Stimulated activated CD8-positive, alpha-beta memory T cell treated with anti-CD3 and anti-CD28 coated beads, Interleukin-7, amount 100 ng/mL, for 1 hour (primary cell): ENCODE measurements at places on chromosomes 6 and 20.

DNA sequence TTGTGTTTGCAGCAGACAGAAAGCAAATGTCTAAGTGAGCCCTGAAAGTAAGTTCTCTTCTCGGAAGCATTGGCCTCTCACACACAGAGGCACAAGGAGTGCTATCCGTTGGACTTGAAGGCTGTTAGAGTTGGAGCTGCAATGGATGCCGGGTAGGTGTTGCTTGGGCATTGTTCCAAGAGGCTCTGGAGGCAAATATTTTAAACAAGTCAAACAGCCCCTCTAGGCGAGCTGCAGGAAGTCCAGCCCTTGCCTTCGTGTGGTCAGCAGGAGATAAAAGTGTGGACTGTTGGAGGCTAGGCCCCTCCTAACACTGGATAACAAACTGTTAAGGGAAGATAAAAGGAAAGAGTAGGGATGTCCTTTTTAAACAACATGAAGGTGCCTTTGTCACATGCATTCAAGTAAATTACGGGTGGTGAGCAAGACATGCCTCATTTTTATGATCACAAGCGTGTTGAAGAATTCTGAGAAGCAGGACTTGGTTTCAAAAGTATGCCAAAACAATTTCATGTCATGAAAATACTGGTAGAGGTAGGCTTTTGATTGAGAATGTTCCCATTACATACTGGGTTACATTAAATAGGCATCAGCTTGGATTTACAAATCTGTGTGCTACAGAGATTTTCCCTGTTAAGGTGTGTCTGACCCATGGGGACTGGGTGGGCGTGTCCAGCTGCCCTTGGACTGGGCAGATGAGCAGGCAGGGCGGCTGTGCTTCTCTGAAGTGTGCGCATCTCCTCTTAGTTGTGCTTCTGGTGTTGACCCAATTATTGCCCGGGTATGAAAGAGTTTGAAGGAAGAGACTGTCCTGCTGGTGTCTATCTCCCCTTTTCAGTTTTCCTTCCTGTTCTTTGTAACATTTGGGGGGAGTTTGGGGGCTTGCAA is 57.5 kb downstream of the RREB1 start:
- DNase-seq: no peak

- DNase-seq: no peak
These were observed 9.5 kb upstream of the ATRN start for GRCh38 chr20:3461211-3461771.

GRCh38 chr6:39909701-39910100 is 24.6 kb downstream of the MOCS1 start:
- DNase-seq: no peak

- DNase-seq: peak; percentile 59
These were observed 5.1 kb downstream of the TP53INP2 start for GRCh38 chr20:34709044-34709830.

DNA sequence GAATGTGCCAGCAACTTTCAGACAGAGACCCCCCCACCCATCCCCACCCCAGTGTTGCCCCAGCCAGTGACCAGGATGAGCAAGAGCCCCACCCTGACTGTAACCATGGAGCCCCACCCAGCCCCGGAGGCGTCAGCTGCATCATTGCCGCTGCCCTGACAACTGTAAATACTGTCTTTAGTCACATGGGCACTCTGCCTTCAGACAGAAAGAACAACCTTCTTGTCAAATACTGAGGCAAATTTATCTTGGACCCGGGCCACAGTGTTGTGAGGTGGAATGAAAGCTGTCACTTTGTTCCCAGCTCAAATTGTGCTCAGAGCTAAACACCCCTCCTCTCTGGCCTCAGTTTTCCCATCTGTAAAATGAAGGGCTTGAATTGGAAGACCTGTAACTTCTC is 23.7 kb downstream of the MOCS3 start:
- no peak for DNase-seq

DNA sequence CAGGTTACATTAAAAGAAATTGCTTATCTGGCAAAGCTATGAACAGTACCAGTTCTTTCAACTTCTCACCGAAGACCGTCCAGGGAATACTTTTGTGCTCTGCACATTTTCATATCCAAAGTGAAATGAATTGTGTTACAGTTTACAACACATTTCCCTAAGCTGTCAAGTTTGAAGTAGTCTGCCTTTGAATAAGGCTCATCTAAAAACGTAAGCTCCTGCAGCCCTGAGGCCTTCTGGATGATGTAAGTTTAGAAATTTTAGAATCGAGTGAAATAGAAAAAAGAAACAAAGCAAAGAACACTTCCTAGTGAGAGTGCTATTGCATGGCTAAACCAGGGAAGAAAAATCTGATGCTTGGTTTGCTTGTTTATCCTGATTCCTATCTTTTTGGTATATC is 653.8 kb downstream of the MMUT start:
- no peak for DNase-seq

- DNase-seq: no peak
These were observed 257.7 kb upstream of the STXBP5 start for GRCh38 chr6:146946559-146946958.

DNA sequence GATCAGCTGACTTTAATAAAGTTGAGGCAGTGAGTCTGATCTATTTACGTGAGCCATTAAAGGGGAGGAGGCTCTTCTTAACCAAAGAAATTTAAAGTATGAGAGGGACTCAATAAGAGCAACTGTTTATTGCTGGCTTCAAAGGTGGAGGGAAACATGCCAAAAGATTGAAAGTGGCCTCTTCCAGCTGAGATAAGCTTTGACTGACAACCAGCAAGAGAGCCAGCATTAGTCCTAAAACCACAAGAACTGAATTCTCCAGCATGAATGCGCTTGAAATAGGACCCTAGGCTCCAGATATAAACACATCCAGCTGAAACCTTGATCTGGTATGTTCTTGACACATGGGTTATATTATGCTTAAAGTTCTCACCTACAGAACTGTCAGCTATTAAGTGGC is 123.1 kb upstream of the GJE1 start:
- no peak for DNase-seq

GRCh38 chr20:39541136-39541803 is 579.1 kb downstream of the DHX35 start:
- no peak for DNase-seq

DNA sequence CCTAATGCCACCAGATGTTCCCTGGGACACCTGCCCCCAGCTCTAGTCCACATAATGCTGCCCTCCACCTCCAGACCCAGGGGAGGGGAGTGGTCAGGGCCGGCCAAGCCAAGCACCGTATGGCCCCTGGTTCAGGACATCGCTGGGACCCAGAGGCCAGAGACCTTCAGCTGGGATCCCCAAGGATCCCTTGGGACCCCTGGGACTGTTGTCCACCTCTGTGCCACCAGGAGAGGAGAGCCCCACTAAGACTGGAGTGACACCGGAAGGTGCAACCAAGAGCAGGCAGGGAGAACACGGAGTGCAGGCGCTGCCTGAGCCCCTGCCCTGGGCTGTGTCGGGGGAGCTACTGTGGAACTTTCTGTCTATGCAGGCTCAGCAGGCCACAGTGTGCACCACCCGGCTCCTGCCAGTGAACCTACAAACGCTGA is 43.6 kb downstream of the CTCFL start:
- DNase-seq: no peak

DNA sequence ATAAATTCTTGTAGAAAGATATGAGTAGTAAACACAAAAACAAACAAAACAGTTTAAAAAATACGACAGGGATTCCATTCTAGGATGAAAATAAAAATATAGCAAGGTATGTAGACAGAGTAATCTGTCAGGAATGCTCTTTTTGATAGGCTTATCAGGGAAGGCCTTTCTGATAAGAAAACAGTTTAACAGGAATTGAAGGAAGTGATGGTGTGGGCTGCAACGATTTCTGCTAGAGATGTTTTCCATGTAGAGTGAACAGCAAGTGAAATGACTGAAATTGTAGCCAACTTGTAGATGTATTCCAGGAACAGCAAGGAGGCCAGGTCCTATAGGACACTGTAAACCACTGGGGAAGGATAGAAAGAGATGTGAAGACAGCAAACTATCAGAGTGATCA is 689.7 kb upstream of the GJE1 start:
- DNase-seq: no peak

DNA sequence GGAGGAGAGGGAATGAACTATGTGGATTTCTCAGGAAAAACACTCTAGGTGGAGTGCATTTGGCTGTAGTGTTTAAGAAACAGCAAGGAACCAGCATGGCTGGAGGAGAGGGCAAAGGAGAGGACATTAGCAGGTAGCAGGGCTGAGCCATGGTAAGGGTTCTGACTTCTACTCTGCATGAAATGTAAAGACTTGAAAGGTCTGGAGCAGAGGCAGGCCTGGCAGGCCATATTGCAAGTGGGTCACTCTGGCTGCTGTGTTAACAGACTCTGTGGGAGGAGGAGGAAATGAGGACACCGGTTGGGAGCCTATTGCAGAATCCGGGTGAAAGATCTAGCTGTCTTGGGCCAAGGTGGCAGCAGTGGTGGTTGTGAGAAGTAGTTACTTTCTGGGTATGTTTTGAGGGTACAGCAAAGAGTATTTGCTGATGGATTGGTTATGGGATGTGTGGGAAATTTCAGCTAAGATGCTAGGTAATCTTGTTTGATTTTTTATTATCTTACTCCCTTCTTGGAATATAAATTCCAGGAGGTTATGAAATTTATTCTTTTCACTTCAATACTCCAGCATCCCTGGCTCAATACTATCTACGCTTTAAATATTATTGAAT is 115.9 kb upstream of the BCLAF1 start:
- no peak for DNase-seq

DNA sequence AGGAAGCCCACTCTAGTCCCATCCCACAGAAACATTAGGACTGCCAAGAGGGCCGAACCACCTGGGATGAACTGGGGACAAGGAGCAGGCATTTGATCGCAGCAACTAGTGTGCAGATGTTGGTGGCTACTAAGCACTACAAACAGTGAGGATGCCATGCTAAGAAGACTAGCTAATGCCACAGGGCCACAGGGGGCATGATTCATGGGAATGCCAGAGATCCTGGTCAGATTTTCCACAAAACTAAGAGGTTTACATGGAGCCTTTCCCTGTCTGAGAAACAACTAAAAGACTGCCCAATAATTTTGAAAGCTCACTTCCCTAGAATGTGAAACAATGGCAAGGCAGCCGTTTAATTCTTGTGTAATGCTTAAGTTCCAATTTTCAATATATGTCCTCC is 375.9 kb upstream of the PTCHD4 start:
- DNase-seq: no peak

DNA sequence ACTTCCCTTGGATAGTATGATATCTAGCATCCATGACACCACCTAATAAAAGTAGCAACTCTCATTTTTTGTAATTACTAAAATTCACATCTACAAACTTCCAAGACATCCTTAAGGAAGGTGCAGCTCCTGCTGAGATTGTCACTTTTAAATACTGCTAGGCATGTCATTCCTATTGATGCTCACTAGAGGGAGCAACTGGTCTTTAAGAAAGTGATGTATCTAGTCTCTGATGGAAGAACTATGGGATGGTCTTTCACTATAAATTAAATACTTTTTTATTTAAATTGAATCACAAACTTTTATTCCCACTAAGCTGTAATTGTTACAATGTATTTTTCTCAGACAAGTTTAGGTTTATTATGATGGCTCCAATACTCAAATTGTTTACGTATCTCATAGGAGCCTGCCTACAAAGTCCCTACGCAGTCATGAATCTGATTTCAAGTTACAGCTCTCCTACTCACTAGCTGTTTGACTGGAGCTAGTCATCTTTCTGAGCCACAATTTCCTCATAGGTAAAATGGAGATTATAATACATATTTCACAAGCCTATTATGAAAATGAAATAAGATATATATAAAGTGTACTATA is 8.1 kb upstream of the TSPYL1 start:
- DNase-seq: no peak

DNA sequence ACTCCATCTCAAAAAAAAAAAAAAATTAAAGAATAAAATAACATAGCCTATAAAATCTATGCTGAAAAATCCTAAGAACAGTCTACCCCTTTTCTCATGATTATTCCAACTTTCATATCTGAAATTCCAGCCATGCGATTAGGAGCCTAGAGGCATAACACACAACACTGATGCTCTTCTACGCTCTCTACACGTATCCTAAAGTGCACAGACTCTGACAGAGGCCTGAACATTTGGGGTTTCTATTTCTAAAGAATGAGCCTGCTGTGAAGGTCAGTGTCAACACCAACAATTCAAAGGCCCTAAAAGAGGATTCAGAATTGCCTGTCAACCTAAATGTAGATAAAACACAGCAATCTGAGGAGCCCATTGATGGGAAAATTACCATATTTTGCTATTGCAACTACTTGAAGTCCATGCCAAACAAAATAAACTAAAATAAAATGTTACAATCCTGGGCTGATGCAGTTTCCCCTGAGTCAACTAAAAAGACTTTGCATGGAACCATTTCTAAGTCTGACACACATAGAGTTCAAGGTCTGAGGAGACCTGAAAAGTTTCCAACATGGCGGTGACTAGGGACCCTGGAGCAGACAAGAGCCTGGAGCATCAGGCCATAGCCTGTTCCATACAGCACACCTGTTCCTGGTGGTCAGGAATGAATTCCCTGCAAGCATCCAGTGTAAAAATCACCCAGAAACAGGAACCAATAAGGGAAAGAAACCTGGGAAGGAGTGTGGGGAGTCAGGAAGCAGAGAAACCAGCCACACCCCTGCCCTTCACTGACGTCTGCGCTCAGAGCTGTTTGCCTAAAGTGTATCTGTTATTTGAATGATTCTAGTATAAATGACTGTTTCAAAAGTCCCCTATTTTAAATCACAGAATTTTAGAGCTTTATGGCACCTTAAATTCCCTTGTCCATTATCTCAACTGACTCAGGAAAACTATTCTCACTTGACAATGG is 11.8 kb downstream of the NINL start:
- DNase-seq: no peak

DNA sequence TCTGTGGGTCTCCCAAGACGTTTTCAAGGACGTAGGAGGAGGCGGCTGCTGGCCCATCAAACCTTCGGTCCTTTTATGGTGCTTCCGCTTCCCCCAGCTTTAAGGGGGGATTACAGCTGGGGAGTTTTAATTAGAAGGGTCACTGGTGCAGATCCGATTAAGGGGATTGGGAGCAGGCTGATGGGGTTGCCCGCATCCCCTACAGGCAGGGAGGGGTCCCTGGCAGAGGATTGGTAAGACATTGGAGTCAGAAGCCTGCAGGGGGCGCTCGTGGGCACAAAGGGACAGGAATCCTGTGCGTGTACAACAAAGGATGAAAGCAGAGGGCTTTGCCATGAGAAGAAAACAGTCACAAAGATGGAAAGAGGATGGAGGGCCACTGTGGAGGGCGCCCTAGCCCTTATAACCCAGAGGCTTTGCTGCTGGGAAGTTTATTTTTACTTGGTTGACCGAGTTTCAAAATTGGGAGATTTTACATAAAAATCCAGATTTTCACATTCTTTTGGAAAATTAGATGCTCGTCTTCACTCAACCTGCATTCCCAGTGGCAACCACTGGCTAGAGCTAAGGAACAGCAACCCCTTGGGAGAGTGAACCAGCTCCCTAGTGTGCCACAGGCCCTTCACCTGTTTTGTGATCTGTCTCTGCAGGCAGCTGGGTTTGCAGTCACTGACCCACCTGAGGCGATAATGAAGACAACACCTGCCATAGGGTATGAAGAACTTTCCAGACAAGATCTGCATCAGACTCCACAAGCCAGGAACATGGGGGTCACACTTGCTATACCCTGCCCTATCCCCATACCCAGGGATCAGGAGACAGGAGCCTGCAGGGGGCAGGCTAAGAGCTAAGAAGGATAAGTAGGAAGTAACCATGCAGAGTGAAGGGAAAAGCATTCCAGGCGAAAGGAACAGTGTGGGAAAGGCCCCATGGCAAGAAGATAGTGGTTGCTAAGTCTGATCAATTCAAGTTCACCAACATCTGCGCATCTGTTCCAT is 97.7 kb downstream of the KCNB1 start:
- peak; percentile 1 for DNase-seq

- no peak for DNase-seq
These were observed 229.4 kb upstream of the RSPO3 start for GRCh38 chr6:126888727-126889725.
